ENCODE measurements at places on chromosomes 12 and 14.

GRCh38 chr12:116882742-116883141 is 1.5 kb upstream of the HRK start:
- no peak for DNase-seq

DNA sequence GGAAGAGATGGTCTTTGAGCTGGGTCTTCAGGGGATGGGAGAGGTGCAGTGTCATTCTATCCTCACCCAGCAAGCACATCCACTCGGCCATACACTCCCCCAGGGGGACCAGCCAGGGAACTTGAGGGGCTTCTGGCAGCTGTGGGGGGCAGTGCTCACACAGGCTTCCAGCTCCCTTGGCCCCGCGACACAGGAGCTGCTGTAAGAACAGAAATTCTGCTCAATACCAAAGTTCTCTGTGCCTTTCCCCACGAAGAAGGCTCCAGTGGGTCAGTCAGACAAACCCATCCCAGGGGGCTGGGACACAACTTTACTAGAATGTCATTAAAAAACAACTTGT is 289.1 kb upstream of the RTL1 start:
- no peak for DNase-seq

DNA sequence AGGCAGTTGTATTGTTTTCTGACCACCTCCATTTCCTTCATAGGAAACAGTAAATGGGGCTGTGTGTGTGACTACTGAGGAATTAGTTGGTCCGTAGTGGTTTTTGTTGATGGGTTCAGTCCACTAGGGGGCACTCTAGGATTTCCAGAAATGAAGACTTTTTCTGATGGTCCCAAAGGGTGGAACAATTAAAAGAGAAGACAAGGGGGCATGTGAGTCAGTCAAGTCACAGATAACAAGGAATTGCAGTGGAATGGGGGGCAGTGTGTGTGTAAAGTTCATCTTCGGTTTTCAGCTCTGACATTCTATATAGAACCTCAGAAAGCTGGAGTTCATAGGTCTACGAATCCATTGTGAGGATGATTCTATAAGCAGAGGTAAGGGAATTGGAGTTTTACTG is 186.6 kb upstream of the OR4E1 start:
- no peak for DNase-seq

DNA sequence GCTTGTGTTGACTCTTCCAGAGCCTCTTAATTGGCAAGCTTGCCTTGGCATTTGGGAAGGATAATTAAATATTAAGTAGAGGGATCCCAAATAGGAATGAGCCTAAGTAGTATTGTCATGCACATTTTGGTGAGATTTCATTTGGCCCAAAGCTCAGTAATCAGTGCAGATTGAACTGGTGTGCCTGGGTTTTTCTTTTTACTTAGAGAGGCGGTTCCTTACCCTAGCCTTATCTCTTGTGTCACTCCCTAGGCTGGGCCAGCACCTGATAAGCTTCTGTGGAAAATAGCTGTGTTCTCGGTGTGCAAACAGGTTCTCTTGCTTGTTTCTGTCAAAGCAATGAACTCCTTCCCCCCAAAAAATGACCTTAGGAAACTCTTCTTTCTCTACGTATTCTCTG is 9.3 kb upstream of the B4GALNT3 start:
- DNase-seq = no peak

GRCh38 chr12:107998863-107999262 is 130.2 kb upstream of the WSCD2 start:
- no peak for DNase-seq

DNA sequence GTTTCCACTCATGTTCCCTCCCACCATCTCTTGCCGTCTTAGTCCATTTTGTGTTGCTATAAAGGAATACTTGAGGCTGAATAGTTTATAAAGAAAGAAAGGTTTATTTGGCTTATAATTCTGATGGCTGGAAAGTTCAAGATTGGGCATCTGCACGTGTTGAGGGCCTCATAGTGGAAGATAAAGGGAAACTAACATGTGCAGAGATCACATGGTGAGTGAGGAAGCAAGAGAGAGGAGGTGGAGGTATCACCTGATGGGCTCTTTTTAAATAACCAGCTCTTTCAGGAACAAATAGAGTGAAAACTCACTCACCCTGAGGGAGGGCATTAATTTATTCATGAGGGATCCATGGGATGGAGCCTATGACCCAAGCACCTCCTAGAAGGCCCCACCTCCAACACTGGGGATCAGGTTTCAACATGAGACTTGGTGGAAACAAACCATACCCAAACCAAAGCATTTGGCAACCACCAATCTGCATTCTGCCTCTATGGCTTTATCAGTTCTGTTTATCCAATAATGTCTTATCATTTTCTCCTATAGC is 29.5 kb downstream of the MYO1H start:
- no peak for DNase-seq
